Right atrium auricular region (tissue), 2 donors: ENCODE measurements at places on chromosomes 6 and 20. TPM values are rescaled to one million over a fixed set of nuclear protein-coding genes. Genes with fewer than 3 reads are reported as not detected.
A peak's percentile ranks its signal among the peaks of the same experiment; 100 is the strongest.

Gene TENT5A
- total RNA-seq: 22.0 TPM

Gene ZKSCAN4
- total RNA-seq: 2.0 TPM

Gene GABRR1
- total RNA-seq: not detected

Gene GINS1
- total RNA-seq: 0.35 TPM

Gene SMOC2
- 10.8 TPM for total RNA-seq

DNA sequence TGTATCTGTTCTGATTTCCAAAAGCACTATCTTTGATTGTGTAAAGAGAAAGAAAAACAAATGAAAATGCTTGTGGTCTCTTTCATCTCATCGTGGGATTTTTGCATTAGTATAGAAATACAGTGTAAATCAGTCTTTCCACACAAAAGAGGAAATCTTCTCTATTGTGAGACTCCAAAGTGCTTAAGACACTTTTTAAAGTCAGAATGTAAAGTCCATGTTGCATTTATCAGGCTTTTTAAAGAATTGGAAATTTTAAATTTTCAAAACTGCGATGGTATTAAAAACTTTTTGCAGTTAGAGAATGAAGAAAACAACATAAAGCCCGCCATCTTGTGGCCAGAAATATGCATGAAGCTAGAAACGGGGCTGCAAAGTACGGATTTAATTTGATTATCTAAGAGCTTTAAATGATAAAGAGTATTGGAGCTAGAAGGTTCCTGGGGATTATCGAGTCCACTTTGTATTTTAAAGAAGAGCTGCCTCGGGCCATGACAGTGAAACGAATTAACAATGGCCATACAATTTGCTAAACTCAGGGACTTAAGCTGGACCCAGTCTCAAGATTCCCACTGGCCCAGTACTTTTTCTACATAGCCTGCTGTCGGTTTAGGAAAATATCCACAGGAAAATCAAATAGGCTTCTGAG, 339.6 kb downstream of the ARHGAP18 start:
- peaks cover 33% of the 10 kb centered on the region for H3K36me3 ChIP-seq
- H3K4me1 ChIP-seq: no peaks in the 10 kb centered on the region
- no peaks in the 10 kb centered on the region for H3K27me3 ChIP-seq
- DNase-seq: no peak

- H3K4me3 ChIP-seq: no peak overlapping the region
- no peak for DNase-seq
- H3K27me3 ChIP-seq: no peaks in the 10 kb centered on the region
- H3K27ac ChIP-seq: no peak overlapping the region
Measured at GRCh38 chr20:58967652-58968429, 13.2 kb upstream of the NELFCD start.

GRCh38 chr6:37696841-37697662, 631 bp downstream of the MDGA1 start:
- DNase-seq: no peak
- H3K4me1 ChIP-seq: peaks cover 30% of the 10 kb centered on the region
- peak overlapping the region; percentile 68 for H3K27ac ChIP-seq

DNA sequence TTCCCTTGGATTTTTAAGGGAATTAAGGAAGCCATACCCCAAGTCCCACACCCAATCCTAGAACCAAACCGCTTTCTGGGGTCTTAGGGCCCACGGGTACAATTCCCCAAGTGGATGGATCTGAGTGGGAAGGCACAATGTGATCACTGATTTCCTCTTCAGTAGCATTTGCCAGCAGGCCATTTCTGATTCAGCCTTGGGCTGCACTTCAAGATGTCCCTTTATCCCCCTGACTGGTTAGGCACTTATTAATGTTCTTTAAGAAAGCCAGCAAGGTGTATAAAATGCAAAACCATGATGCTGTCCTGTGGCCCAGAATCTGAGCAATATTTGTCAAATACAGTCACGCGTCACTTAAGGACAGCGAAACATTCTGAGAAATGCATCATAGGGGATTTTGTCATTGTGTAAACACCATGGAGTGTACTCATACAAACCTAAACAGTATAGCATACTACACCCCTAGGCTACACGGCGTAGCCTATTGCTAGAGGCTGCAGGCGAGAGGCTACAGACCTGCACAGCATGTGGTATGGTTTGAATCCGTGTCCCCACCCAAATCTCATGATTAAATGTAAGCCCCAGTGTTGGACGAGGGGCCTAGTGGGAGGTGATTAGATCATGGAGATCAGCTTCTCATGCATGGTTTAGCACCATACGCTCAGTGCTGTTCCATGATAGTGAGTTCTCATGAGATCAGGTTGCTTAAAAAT, 234.2 kb downstream of the NRN1 start:
- no peaks in the 10 kb centered on the region for H3K36me3 ChIP-seq
- no peaks in the 10 kb centered on the region for H3K27me3 ChIP-seq
- H3K4me3 ChIP-seq: no peak overlapping the region
- no peaks in the 10 kb centered on the region for H3K4me1 ChIP-seq
- no peak overlapping the region for H3K27ac ChIP-seq

GRCh38 chr6:1094306-1094705, 217.6 kb upstream of the FOXQ1 start:
- no peaks in the 10 kb centered on the region for H3K36me3 ChIP-seq
- H3K4me1 ChIP-seq: no peaks in the 10 kb centered on the region
- H3K27me3 ChIP-seq: no peaks in the 10 kb centered on the region
- no peak overlapping the region for H3K27ac ChIP-seq

DNA sequence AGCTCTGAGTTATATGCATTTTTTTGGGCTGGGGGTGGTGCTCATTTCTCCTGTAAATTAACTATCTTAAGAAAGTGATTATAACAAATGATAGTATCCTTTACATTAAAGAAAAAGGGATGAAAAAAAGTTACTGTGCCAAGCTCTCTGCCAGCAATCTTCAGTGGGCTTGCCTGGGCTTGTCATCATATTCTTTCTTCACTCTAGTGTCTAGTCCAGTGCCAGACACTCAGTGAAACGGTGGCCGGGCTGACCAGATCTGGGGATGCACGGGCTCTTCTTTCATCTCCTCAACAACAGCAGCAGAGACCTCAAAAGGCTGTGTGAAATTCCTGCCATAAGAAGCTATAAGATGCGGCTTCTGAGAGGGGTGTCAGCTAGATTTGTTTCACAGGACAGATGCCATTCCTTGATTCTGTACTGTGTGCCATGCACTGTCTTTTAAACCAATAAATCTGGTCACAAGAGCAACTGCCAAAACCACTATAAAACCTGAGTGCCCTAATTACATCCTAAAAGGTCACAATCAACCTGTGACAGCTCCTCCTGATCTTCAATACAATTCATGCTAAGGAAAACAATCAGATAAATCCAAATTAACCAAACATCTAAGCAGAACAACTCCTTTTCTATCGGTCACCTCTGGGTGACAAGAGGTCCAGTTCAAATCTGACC, 12.1 kb downstream of the EXOC2 start:
- no peaks in the 10 kb centered on the region for H3K27me3 ChIP-seq
- H3K4me3 ChIP-seq: no peak overlapping the region
- H3K4me1 ChIP-seq: no peaks in the 10 kb centered on the region
- H3K36me3 ChIP-seq: no peaks in the 10 kb centered on the region

GRCh38 chr6:162736961-162737360, 9.2 kb downstream of the PACRG start:
- no peaks in the 10 kb centered on the region for H3K27me3 ChIP-seq
- H3K36me3 ChIP-seq: no peaks in the 10 kb centered on the region
- no peak overlapping the region for H3K4me3 ChIP-seq
- DNase-seq: no peak
- no peaks in the 10 kb centered on the region for H3K4me1 ChIP-seq
- H3K27ac ChIP-seq: no peak overlapping the region

DNA sequence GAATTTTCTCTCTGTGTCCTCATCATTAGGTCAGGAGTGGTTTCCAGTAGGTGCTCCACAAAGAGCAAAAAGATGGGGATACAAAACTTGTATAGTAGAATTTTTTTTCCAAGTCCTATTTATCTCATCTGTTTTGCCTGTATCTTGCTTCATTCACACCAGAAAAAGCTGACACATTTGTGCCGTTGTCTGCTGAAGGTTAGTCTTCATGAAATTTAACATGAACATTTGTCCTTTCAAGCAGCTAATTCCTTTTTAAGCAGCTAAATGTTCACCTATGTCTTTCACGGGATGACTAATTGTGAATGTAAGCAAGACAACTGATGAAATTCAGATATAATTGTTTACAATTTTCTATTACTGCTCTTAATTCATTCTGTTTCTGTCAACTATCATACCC, 83.8 kb downstream of the ATXN1 start:
- no peak overlapping the region for H3K4me3 ChIP-seq
- H3K27me3 ChIP-seq: no peaks in the 10 kb centered on the region
- H3K27ac ChIP-seq: peak overlapping the region; percentile 63
- no peak for DNase-seq

DNA sequence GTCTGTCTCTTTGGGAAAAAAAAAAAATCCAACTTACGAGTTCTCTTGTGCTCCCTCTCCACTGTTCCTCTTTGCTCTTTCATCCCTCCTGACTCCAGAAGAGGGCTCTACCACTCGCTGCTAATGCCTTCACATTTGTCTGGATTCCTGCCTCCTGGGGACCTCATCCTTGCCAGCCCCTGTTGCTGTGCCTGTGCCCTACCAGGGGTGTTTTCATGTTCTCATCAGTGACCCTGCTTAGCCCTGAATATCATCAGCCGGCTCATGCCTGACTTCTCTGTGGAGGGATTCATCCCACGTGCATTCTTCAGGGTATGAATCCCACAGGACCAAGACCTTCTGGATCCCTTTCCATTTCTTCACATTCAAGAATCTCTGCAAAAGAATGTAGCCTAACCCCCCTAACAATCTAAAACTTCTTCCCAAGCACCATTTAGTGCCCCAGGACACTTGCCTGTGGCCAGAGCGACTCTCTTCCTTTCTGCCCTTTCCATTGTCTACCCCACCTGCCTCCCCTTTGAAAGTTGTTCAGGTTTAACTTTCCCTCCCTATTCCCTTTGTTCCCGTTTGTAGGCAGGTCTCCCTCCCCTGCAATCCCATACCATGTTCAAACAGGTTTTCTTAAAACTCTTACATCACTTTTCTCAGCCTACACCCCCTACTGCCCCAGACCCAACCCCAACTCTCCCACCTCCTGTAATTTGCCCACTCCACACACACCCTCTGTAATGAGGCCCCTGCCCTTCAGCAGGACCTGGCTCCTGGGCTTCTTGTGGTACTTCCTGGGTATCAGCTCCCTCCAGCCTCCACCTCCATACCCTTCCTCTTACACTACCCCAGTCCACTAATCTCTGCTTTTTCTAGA, 50.2 kb downstream of the RREB1 start:
- no peaks in the 10 kb centered on the region for H3K36me3 ChIP-seq
- H3K4me1 ChIP-seq: no peaks in the 10 kb centered on the region
- no peak for DNase-seq
- H3K4me3 ChIP-seq: no peak overlapping the region
- no peak overlapping the region for H3K27ac ChIP-seq

DNA sequence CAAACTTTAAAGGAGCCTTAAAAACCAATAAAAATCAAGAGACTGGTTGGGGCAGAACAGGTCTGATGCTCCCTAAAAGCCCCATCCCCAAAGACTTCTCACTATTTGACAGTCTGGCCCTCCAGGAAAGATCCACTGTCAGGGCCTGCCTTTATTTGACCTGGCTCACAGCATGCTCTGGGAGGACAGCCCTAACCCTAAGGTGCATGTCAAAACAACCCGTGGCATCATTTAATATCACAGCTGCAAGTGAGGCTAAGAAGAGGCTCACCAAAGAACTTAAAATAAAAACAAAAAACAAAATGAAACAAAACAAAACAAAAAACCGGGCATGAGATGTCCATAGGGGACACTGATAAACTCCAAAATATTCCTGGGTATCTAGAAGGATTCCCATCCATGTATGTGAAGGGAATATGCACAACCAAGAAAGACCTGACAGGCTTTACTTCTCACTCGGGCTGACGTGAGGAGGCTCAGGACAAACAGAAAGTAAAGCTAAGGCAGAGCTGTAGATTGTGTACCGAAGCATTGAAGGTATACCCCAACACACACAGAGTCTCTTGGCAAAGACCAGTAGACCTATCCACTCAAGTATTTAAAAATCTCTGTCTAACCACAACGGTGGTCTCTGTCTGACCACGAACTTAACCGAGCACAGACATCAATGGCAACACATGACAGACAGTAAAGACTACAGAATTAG, 57.3 kb downstream of the AHI1 start:
- H3K27ac ChIP-seq: no peak overlapping the region
- DNase-seq: no peak
- no peaks in the 10 kb centered on the region for H3K4me1 ChIP-seq

GRCh38 chr6:148383658-148384368, 41.2 kb downstream of the SASH1 start:
- H3K4me3 ChIP-seq: no peak overlapping the region
- H3K36me3 ChIP-seq: no peaks in the 10 kb centered on the region
- H3K4me1 ChIP-seq: peaks cover 65% of the 10 kb centered on the region
- no peaks in the 10 kb centered on the region for H3K27me3 ChIP-seq

- H3K36me3 ChIP-seq: no peaks in the 10 kb centered on the region
- no peaks in the 10 kb centered on the region for H3K4me1 ChIP-seq
- H3K27me3 ChIP-seq: no peaks in the 10 kb centered on the region
Measured at GRCh38 chr20:38321959-38322598, 18.1 kb downstream of the BPI start.
